H1 (cell line): ENCODE measurements at places on chromosomes 2 and 18.

DNA sequence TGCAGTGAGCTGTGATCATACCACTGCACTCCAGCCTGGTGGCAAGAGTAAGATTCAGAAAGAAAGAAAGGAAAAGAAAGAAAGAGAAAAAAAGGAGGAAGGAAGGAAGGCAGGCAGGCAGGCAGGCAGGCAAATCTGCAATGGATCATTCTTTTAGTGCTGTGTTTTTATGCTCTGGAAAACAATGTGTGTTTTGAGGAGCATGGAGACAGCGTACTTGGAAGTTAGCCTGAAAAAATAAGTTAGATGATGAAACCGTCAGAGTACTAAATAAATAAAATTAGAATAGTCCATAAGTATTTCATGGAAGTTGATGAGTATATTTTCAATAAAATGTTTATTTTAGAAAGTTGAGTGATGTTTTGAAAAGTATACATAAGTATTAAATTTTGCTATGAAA is 366.4 kb upstream of the CDH20 start:
- DNase-seq: no peak

DNA sequence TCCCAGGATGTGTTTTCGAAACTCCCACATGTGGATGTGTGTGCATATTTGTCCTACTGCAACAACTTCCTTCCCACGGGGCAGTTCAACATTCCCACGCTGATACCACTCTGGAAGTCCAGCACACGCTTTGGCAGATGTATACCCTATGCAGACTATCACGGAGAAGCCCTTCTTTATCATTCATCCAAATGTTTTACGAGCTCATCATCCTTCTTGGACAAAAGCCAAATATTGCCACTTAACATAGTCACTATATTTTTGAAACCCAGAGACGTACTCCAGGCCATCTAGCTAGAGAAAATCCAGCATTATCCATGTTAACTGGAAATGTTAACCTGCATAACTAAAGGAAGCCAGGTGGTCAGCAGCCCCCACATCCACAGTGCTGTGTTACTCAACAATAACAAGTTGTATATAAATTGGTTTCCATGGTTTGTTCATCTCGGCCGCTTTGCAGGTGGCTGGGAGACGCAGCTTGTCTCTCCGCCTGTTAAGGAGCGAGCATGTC is 131.5 kb downstream of the ZNF532 start:
- DNase-seq: no peak

DNA sequence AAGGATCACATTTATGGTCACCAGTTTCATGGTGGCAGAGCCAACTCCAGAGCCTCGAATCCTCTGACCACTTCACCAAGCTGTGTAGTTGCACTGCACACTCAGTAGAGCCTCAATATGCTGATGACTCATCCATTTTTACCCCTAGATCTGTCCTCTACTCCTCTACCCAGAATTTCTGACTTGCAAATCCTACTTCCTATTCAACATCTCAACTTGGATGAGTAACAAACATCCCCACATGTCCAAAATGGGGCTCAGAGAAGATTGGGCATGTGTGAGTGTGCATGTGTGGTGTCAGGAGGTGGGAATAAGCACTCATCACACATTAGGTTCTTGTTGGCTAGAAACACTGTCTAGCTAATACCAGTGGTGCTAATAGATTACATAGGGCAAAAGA is 57.8 kb upstream of the IGFBP2 start:
- DNase-seq: no peak

GRCh38 chr18:9796935-9797549 is 88.7 kb upstream of the TXNDC2 start:
- DNase-seq: no peak

- DNase-seq: no peak
Measured at GRCh38 chr18:9825571-9826073, 60.2 kb upstream of the TXNDC2 start.

GRCh38 chr2:203857656-203858055 is 9.9 kb upstream of the CTLA4 start:
- DNase-seq: no peak

- DNase-seq: no peak
Measured at GRCh38 chr2:145356056-145356455, 836.1 kb upstream of the ZEB2 start.

DNA sequence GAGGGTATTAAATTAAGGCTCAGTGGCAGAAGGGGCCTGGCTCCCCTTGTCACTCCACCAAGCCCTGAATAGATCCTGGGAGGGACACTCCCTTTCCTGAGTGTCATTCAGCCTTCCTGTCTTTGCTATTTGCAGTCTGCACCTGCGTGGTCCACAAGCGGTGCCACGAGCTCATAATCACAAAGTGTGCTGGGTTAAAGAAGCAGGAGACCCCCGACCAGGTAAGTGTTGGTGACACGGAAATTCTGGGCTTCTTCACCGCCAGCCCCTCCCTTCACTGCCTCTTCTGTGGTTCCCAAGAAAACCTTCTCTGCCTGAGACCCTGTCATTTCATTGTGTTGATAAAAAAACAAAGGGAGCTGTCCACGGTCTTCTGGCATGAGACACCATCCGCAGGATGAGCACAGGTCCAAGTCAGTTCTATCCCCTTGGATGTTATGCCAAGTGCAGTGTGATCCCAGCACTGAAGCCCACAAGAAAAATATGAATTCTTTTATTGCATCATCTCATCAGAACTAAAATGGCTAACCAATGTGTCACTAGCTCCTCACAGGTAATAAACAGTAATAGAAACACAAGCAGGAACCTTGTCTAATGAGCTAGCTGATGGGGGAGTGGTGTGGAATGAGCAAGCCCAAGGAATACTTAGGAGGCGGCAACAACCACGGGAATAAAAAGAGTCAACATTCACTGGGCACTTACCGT is 316.9 kb upstream of the EPAS1 start:
- DNase-seq: peak; percentile 24

DNA sequence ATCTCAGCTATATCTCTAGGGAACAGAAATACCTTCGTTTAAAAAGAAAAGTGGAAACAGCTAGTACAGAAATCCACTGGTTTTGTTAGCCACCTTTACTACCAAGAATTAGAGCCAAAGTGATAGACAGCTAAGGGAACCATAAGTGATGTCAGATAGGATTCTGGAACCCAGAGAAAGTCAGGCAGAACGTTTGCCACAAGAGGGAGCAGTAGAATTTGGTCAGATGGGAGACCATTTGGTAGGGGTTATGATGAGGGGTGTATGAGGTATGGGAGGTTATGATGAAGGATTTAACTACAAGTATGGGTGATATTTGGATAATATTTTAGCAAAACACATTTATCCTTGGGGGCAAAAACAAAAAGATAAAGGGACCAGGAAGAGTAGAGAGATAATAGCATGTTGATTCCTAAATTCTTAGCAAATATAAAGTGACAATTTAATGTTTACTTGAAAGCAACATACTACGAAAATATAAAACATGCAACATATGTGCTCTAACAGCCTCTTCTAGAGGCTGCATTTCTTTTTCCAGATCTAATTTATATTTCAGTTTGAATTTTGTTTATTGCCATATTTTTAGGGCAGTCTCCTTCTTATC is 3.3 kb downstream of the SLC8A1 start:
- DNase-seq: no peak

DNA sequence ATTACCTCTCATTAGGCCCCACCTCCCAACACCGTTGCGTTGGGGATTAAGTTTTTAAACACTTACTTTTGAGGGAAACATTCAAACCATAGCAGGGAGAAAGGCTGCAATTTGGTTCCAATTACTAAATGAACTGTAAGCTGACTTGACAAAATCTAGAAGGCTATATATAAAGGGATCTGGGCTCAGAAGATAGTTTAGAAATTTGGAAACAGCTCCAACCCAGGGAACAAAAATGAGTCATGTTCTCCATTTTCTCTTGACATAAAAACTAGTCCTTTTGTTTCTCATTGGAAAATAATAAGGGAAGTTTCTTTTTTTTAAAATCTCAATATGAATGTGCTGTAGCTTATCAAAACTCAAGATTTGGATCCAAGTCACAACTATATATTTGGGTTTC is 17.5 kb downstream of the MOGAT1 start:
- DNase-seq: no peak

- DNase-seq: no peak
Measured at GRCh38 chr2:29000956-29001355, 19.9 kb downstream of the TOGARAM2 start.

DNA sequence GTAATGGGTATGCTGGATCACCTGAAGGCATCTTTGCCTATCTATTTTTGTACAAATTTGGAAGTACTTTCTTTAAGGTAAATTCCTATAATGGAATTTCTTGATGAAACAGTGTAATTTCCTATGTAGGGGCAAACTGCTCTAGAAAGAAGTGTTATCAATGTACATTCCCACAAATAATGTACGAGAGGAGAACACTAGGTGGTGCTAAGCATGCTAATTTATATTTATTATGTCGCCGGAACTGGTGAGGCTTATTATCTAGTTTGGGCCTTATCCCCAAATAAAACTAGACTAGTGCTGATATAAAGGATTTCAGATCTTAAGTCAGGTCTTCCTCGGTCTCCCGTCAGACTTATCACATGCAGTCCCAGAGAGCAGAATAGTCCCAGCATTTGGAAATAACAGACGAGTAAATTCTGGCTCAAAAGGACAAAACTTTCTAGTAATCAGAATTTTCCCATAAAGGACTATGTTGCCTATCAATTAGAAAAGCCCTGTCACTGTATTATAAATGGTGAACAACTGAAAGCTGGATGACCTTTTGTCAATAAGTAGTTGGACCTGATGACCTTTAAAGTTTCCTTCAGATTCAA is 86.9 kb upstream of the RBBP8 start:
- DNase-seq: no peak

- DNase-seq: no peak
Measured at GRCh38 chr2:8515864-8516533, 165.9 kb upstream of the ID2 start.

DNA sequence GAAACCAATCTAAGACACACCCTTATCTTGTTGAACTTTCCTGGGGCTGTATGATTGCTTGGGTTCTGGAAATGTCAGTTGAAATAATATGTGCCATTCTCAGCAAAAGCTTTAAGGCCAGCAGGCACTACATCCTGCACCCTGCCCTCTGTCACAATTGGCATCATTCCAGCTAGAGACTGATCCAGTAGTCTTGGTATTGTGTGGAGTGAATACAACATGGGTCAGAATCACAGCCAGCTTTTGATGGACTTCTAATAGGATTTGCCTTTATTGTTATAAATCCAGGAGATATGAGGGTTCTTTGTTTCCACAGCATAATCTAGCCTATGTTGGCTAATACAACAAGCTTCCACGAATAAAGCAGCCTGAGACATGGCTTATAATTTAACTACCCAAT is 617.0 kb upstream of the CDH2 start:
- no peak for DNase-seq

GRCh38 chr18:41059126-41059415 is 896.0 kb upstream of the PIK3C3 start:
- no peak for DNase-seq

DNA sequence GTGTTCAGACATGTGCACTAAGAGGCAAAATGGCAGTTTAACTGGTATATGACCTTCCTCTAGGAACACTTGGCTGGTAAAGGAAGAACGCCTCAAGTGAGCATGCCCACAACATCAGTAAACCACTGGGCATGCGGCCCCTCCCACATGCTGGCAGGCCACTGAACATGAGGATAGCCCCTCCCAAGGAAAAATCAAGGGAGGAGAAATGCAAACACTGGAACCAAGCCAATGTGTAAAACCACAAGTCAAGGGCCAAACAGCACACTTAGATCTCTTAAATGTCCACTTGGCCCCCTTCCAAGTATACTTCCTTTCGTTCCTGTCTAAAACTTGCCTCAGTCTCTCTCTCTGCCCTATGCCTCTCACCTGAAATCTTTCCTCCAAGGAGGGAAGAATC is 980.8 kb downstream of the TSN start:
- DNase-seq: no peak

GRCh38 chr2:69692424-69692823 is 48.9 kb upstream of the AAK1 start:
- no peak for DNase-seq

DNA sequence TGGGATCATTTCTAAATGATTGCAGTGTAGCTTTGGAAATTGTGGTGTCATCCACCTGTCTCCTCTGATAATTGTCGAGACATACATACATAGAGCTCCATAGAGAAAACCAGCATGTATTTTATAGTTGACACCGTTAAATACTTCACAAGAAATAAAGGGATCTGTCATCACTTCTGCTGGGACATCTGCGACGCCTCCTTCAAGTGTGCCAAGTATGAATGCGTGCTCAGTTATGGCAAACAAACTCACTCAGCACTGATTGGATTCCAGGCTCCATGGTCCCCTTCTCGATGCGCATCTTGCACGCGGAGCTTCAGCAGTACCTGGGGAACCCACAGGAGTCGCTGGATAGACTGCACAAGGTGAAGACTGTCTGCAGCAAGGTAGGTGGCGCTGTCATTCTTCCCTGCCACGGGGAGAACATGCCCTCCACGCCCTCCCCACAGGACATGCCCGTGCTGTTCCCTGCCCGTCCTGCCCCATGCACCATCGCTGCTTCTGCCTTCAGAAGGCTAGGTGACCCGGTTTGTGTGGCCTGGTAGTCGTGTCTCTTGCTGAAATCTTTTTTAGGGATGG is 64.1 kb downstream of the TRAPPC12 start:
- peak; percentile 50 for DNase-seq

DNA sequence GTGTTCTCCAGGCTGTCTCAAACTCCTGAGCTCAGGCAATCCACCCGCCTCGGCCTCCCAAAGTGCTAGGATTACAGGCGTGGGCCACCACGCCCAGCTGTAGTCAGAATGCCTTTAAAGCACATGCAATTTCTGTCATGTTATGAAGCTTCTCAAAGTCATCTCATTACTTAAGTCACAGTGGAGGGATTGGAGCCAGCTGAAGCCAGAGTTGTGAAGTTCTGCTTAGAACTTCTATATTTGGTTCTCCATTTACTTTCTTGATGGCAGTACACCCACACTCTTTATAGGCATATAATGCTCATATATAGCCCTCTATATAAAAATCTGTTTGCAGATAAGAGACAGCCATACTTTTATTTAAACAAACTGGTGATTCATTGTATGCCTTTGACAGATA is 68.8 kb upstream of the CWC22 start:
- no peak for DNase-seq

DNA sequence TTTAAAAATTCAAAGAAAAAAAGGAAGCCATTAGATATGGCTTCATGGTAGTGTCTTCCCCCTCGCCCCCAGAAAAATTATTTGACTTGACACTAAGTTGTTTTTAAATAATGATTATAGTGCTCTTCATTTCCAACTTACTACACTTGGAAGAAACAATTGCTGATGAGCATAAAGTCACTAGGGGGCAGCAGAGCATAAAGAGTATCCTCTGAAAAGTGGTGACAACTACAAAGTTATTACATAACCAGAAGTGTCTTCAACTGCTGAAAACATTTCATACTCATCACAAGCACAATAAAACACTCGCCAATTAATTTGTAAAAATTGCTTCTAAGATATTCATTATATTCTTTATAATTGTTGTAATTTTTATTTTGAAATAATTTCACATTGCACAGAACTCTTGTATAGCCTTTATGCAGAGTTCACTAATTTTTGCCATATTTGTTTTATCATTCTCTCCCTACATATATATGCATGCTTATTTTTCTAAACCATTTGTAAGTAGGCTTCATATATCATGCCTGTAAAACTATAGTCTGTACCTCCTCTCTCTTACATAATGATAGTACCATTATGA is 54.9 kb downstream of the EXOC6B start:
- DNase-seq: no peak
